Lower leg skin (tissue), 4 donors: ENCODE measurements at places on chromosomes 11 and 22. TPM values are rescaled to one million over a fixed set of nuclear protein-coding genes. Genes with fewer than 3 reads are reported as not detected.

GGTLC2 gene
- total RNA-seq: not detected

OR4A15 gene
- total RNA-seq: not detected

SPTBN2 gene
- total RNA-seq: 576 TPM

HOATZ gene
- not detected for total RNA-seq

DNA sequence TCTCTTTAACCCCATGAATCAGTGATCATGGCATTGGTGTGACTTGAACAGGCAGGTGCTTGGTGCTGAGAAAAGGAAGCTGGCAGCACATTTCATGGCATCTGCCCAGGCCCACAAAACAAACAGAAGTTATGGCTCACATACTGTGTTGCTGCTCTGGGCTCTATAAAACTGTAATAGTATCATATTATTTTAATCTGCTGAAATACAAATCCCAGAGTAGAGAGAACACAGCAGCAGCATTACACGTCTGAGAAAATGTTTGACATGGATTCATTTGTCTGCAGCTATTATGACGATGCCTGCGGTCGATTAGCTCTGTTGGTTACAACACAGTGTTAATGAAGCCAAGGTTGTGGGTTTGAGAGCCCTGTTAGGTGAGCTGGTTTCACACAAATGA lies 80.8 kb downstream of the ALX4 start:
- no peak for DNase-seq

DNA sequence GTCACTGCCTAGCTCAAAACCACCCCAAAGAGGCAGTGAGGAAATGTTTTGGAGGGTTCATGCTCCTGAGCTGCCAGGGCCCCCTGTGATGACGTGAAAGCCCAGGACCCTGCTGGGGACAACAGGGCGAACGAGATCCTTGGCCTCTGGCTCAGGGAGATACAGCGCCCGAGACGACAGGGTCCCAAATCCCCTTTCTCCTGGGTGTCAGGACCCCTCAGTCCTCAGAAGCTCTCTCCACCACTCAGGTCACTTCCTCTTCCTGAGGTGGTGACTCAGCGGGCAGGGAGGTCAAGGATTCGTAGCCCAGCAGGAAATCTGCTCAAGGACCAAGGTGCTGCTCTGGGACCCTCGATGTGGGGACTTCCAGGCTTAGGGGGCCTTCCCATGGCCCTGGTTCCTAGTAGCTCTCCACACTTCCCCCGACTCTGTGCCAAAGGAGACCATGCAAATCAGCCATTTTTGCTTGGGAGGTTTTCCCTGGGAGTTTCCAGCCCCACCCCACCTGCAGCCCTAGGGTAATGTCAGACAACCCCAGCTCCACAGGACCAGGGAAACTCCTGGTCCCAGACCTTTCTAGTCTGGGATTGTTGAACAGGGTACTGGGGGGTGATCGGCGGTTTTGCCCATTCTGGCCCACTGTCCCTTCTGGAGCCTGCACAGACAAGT lies 12.8 kb downstream of the BCL9L start:
- no peak for DNase-seq

GRCh38 chr11:76658231-76658630 lies 12.3 kb downstream of the LRRC32 start:
- DNase-seq: no peak

GRCh38 chr11:61347916-61348461 lies 13.7 kb downstream of the CYB561A3 start:
- DNase-seq: no peak

GRCh38 chr11:3074912-3075589 lies 17.8 kb upstream of the CARS1 start:
- no peak for DNase-seq

GRCh38 chr22:43923191-43923590 lies 414 bp upstream of the PNPLA3 start:
- DNase-seq: no peak

GRCh38 chr11:63944987-63945386 lies 6.2 kb downstream of the NAA40 start:
- no peak for DNase-seq

DNA sequence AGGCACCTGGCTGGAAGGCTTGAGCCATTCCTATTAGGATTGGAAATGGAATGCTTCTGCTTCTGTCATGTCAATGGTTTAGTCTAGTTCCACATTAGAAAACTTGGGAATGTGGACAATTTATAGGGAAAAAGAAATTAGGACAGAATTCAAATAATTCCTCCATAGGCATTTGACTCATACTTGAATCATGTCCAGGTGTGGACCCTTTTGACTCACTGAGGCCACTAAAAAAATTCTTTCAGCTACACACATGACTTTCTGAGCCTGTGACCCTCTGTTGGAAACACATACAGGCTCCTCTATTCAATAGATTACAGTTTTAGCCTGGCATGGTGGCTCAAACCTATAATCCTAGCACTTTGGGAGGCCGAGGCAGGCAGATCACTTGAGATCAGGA lies 100.5 kb downstream of the RASSF10 start:
- DNase-seq: no peak

DNA sequence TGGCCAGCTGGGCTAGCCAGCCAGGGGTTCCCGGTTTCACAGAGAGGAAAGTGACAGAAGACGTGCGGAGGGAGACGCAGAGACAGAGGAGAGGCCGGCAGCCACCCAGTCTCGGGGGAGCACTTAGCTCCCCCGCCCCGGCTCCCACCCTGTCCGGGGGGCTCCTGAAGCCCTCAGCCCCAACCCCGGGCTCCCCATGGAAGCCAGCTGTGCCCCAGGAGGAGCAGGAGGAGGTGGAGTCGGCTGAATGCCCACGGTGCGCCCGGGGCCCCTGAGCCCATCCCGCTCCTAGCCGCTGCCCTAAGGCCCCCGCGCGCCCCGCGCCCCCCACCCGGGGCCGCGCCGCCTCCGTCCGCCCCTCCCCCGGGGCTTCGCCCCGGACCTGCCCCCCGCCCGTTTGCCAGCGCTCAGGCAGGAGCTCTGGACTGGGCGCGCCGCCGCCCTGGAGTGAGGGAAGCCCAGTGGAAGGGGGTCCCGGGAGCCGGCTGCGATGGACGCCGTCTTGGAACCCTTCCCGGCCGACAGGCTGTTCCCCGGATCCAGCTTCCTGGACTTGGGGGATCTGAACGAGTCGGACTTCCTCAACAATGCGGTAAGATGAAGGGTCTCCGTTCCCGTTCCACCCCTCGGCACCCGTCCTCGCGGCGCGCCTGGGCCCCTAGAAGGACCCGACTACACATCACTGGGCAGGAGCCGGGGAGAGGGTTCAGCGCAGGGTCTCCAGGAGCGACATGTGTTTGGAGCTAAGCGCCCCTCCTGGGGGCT lies at the start of gene CREB3L1:
CREB3L1 (plus strand) TSS at position 41 of the 765 bp plus-strand sequence; CDS start at position 491, 450 bp downstream.
- no peak for DNase-seq

DNA sequence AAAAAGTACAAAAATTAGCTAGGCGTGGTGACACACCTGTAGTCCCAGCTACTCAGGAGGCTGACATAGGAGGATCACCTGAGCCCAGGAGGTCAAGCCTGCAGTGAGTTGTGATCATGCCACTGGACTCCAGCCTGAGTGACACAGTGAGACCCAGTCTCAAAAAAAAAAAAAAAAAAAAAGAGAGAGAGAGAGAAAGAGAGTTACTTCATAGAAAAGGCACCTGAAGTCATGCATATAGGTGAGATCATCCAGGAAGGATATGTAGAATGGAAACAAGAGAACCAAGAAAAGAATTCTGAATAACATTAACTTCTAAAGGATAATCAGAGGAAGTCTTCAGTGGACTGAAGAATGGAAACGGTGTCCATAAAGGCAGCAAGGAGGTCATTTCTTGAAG lies 106.8 kb downstream of the STK33 start:
- DNase-seq: no peak

DNA sequence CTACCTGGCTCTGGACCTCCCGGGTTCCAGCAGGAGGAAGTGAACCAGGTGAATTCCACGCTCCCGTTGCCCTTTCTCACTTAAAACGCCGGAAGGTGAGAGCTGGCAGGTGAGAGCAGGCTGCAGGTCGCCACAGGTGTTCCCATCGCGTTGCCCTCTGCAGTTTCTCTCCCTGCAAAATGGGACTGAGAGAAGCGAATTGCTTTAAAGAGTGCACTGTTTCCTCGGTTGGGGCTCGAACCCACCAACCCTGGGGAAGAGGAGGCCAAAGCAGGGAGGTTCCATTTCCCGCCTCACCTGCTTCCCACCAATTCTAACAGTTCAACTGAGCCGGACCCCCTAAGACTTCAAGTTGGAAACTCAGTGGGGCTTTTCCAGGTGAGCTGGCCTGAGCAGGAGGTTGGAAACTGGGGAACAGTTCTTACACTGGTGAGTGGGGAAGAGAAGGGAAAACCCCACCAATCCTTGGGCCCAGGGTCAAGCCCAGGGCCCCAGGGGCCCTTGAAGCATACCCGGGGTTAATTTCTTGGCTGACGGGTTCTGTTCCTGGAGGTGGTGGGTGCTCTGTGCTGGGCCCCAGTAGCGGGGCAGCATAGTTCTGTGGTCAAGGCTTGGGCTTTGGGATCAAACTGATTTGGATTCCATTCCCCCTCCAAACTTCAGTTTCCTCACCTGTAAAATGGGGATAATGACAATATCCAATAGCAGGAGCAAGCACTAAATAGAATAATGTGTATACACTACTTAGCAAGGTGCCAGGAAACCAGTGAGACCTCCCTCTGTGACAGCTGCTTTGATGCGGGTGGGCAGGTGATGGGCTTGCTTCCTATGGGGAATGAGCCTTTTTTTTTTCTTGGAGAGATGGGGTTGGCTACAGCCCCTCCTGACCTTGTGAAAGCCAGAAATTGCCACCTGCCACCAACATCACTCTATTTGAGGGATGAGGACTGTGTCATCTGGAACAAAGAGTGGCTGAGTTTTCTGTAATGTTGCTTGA lies 788 bp downstream of the CD82 start:
- no peak for DNase-seq

DNA sequence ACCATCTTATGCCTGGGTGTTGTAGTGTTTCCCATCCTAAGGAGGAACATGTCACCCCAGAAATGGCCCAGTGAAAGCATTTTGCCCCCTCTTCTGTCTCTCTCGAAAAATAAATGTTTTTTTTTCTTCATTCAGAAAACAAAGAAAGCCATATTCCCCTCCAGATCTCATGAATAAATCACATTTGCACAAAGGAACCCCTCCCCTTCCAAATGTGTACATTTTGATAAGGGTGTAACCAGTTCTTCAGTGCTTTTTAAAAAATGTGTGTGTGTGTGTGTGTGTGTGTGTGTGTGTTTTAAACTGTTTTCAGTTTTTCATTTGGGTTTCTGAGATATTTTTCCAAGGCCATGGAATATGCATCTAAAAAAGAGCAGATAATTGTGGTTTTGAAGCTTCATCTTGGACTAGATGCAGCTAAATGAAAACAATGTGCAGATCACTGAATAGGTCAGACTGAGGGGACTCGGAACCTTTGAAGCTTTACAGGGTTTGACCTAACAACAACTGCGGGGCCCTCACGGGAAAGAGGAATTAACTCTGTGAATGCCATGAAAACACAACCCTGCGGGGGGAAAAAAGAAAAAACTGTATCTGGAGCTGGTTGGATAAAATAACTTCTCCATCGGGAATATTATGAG lies 76.4 kb downstream of the YAP1 start:
- DNase-seq: no peak

- DNase-seq: no peak
These were observed 31.7 kb downstream of the PARVB start for GRCh38 chr22:44055805-44056204.

DNA sequence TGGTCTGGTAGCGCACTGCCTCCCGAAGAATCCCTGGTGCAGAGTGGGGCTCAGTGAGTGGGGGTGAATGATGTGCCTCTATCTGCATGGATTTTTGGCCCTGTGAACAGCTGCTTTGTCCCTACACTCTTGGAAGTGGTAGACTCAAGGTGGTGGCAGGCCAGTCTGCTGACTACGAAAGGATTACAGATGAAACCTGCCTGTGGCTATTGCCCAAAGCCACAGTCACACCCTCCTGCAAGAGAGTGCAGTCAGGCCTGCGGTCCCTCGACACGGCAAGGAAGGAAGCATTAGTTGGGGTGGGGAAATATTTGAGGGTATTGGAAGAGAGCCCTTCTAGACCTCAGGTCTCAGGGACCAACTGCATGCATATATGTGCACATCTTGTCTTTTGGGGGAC lies 63.7 kb downstream of the DSCAML1 start:
- DNase-seq: no peak
